Stimulated activated CD4-positive, alpha-beta T cell treated with anti-CD3 and anti-CD28 coated beads, Interleukin-1b, Interleukin-23, amount 100 ng/mL, for 4 hours (primary cell): ENCODE measurements at places on chromosomes 11 and 22.

DNA sequence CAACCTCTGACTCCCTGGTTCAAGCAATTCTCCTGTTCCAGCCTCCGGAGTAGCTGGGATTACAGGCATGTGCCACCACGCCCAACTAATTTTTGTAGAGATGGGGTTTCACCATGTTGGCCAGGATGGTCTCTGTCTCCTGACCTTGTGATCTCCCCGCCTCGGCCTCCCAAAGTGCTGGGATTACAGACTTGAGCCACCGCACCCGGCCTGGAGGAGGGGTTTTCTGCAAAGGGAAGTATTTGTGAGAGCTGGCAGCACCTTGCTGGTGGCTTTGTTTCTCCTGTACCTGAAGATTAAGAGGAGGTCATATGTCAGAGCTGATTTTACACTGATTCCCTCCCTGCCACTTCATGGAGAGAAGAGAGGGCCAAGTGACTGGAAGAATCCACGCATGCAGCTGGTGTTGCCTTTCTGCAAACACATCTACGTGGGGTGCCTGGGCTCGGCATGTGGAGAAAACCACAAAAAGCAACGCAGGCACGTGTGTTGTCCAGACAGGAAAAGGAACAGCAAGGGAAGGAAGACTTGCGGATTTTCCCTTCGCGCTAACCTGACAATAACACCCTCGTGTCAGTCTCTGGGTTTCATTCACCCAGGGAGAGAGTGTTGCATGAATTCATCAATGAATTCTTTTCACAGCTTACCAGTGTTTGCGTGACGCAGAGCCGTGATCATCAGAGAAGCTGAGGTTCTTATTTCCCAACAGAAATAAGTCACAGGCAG lies 61.9 kb downstream of the TSPAN18 start:
- DNase-seq: no peak

GRCh38 chr22:25334162-25334490 lies 114.7 kb downstream of the CRYBB2 start:
- peak; percentile 5 for DNase-seq

DNA sequence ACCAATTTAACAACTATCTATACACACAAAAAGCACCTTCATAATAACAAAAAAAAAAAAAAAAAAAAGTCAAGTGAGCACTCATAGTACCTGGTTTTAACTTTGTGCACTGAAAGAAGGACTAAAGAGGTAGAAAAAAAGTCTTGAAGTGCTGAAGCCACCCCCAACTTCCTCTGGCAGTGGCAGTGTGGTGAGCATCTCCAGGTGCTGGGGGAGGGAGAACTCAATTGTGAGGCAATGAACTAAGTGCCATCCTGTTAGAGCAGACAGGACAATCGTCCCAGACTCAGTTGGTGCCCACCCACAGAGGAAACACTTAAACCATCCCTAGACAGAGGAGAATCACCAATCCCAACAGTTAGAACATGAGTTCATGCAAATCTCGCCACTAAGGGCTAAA lies 22.7 kb upstream of the OR52M1 start:
- DNase-seq: no peak

DNA sequence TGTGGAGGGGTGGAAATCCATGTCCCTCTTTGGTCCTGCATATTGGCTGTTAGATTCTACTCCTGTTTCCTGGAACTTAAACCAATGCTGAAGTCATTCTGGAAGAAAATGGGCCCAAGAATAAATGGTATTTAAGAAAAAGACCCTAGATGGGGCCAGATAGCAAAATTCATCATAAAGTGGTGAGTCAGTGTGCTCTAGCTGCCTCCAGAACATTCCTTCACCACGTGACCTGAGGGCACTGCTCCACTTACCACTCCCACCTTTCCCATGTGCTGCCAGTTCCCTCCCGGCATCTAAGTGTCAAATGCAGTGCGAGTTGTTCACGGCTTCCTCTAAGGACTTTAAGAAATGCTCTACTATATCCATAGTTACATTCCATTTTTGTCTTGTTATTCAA lies 30.9 kb upstream of the NAP1L4 start:
- DNase-seq: no peak

DNA sequence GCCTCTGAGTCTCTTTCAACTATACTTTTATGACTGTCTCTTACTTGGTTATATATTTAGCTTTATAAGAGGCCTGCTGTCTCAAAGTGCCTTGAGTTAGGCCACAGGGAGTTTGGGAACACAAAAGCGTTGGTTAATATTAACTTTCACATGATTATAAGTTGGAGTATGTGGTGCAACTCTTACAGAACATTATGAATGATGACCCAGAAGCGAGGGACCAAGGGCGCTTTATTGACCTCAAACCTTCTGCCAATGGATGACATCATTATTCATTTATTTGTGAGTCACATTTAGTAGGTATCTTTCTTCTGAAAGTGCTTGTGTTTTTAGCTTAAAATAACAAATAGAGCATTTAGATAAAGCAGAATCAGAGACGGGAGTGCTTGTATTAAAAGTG lies 298.0 kb upstream of the ZC3H12C start:
- DNase-seq: no peak
